ENCODE measurements at places on chromosomes 4 and X.

DNA sequence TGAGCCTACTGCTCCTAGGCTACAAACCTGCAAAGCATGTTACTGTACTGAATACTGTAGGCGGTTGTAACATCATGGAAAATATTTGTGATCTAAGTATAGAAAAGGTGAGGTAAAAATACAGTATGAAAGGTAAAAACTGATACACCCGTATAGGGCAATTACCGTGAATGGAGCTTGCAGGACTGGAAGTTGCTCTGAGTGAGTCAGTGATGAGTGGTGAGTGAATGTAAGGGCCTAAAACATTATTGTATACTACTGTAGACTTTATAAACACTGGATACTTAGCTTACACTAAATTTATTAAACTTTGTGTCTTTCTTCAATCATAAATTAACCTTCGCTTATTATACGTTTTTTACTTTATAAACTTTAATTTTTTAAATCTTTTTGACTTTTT lies 3.7 kb downstream of the KIF4A start:
- no peak for DNase-seq

DNA sequence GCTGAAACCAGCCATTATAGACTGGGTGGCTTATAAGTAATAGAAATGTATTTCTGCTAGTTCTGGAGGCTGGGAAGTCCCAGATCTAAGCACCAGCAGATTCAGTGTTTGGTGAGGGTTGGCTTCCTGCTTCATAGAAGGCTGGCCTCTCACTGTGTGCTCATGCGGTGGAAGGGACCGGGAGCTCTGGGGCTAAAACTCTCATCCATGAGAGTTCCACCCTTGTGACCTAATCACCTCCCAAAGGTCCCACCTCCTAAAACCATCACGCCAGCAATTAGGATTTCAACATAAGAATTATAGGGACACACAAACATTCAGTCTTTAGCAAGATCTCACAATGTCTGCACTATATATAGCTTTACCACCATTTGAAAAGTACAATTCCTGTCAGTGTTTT lies 215.2 kb downstream of the CBR4 start:
- no peak for DNase-seq

GRCh38 chr4:10747186-10747585 lies 62.6 kb upstream of the CLNK start:
- DNase-seq = no peak

DNA sequence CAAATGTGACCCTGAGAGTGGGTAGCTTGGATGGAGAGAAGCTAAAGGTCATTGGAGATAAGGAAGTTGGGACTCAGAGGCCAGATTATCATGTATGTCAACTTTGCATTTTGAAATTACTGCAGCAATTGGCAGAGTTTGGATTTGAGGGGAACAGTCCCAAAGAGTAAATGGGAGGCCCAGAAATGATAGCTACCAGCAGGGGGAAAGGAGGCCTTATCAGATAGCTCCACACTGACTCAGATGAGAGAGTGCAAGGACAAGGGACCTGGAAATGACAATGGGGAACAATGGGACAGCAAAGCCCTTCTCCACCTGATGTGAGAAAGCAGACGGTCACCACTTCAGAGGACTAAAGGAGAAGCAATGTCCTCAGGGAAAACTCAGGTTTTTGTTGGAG lies 201.5 kb upstream of the JADE1 start:
- DNase-seq = no peak

DNA sequence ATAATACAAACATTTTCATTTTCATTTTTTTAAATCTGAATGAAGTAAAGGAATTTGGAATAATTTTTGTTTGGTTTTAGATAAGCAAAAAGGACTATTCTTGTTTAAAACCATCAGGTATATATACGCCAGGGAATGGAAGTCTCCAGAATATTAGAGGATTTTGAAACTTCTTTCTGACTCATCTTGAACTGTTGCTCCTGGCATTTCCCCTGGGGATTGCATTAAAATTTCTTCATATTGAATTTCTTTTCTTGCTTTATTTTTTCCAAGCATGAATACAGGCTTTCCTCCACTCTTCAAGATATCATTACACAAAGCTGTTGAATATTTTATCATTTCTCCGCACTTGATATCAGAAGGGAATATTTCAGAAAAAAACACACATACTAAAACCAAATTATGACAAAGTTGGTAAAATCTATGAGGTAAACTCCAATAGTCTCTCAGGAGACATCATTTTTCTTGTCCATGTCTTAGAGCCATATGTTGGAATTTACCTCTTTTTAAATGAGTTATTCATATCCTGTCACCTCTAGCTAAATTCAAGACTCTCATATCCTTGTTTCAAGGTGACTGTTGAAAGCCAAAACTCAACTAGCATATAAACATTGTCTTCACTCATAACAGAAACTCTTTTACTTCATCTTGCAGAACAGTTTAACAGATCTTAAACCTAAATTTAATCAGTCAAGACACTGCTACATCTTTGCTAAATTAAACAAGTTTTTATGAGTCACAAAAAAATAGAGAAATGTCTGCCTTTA lies 20.7 kb upstream of the CSN1S1 start:
- no peak for DNase-seq

DNA sequence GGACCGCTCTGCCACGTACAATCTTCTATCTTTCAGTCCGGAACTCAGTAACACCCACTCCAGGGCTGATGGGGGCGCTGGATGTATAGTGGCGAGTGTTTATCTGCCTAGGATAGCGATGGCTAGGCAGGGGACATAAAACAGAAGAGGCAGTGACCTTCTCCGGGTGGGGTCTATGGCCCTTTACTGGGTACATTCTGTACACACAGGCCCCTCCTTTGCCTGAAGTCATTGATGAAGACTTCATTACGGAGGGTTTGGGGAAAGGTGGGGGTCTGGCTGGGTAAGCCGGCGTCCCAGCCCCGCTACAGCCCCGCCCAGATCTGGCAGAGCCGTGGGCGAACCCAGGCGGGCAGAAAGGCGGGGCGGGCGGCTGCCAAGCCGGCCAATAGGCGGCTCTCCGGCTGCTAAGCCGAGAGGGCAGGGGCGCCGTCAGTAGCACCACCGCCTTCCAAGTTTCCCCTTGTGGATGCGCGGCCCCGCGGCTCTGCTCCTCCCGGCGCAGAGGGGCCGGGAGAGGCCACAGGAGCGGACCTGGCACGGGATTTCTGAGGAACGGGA lies at the start of gene CHST7:
TSS of gene CHST7 (plus strand) at position 435 of the 561 bp plus-strand sequence. CDS start 167 bp downstream, outside the sequence.
- peak; percentile 23 for DNase-seq

DNA sequence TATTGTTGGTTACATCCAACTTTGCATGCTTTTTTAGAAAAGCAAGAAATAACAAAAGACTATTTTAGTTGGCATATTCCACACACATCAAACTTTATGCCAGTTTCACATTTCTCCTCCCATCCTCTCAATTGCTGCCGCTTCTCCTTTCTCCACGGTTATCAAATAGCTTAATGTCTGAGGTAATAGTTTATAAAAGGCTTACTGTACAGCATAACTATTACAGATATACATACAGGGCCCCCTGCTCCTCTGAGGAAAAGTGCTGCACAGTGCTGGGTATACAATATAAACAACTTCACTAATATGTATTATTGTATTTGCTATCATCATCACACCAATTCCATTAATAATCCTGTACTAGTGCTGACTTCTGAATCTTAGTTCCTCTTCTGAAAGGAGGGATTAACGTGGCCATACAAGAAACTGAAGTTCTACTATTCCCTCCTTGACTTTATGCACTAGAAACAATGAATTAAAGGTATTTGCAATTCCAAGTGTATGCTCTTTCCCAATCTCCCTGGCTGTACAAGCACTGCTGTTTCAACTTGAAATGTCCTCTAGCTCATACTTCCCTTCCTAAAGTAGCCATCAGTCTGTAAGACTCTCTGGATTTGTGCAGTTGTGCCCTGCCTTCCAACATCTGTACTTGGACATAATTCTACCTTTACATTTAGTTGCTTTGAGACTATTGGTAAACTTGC lies 2.5 kb downstream of the CCNI start:
- DNase-seq = no peak

- no peak for DNase-seq
These were observed 18.0 kb downstream of the PPEF1 start for GRCh38 chrX:18725310-18725943.

GRCh38 chr4:184347251-184348239 lies 126.8 kb downstream of the IRF2 start:
- no peak for DNase-seq

DNA sequence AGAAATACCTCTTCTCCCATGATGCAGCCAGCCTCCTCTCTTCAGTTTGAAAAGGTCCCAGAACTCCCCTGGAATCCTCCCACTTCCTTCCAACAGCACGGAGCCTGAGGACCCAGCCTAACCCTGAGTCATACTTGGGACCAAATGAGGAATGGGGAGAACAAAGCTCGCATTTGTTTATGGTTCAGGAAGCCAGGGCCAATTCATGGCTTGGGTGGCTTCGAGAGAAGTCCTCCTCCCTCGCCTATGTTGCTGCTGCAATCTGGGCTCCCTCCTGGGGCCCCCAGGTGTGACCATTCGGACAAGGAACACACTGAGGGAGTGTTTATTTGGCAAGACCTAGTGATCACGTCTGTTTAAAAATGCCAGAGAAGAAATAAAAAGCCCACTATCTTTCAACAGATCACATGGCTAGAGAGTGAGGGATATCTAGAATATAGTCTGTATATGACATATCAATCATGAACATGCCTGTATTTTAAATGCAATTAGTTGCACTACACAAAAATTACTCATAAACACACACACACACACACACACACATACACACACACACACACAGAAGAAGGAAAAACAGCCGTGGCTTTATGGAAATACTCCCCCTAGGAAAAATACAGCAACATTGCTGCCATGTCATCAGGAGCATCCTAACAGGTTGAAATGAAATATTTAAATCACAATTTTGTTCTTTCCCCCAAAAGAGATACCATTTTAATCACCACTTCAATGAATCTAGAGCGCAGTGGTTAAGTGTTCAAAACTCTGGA lies 155.7 kb upstream of the MAP3K15 start:
- no peak for DNase-seq

- DNase-seq = no peak
These were observed 2.3 kb upstream of the XPNPEP2 start for GRCh38 chrX:129736491-129736890.

- no peak for DNase-seq
These were observed 46.1 kb downstream of the GRK4 start for GRCh38 chr4:3009422-3009821.

- DNase-seq = no peak
These were observed 10.9 kb downstream of the PITX2 start for GRCh38 chr4:110611968-110612447.

DNA sequence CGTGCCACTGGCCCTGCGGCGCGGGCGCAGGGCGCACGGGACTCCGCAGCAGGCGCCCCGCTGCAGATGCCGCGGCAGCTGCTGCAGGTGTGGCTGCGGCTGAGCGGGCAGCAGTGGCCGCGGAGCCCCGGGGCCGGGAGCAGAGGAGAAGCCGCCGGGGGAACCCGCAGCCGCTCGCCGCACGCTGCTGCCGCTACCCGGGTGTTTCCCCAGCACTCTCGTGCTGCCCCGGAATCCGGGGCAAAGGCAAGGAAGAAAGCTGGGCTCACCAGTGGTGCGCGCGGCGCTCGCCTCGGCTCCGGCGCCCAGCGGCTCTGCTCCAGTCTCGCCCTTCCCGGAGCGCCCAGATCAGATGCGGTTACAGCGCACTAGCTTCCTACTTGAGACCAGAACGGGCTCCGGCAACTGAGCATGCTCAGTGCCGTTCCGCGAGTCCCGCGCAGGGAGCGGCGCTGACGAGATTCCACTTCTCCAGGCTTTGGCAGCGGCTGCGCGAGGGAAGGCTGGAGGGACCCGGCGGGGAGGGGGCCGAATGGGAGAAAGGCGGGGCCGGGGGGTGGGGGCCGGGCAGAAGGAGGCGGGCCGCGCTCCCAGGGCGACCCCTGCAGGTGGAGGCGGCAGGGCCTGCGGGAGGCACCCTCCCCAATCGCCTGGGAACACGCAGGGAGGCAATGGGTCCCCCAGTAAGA lies at the start of gene APBB2:
TSS of gene APBB2 (minus strand) at position 407 of the 689 bp plus-strand sequence. CDS start 181,288 bp downstream, outside the sequence.
- no peak for DNase-seq

- no peak for DNase-seq
These were observed 27.4 kb upstream of the CAMK2D start for GRCh38 chr4:113788888-113789287.

DNA sequence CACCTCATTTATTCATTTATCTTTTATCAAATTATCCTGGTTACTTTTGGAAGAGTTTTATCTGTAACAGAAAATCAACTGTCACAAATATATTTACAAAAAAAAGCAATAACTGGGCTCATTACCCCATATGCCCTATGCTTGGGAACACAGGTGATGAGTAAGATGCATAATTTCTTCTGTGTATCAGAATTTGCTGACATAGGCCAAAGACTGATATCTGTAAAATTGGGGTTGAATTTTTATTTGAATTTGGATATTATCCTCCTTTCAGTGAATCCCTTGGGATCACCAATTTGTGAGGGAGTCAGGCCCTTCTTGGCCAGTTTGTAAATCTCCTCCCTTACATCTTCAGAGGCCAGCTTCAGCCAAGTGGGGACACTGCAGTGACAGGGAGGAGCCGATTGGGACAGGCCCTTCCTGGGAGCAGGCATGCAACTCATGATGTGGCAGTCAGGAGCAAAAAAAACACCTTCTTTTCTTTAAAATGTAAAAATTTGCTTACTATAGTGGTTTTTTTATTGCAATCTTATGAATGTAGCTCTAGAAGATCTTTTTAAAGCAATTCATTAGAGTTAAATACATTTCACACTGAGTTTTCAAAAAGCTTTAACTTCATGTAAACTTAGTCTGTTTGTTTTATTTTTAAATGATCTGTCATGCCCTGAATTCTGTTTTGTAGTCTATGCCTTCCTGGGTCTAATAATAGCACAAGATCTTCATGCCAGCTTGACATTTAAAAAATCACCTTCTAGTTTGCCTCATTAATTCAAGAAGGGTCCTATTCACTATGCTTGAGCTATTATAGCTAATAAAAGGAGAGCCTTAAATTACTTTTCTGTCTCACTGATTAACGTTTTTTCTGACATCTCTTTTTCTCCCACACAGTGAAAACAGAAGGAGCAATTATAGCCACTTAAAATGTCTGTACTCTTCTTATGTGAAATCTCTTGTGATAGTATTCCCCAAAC lies 136.6 kb upstream of the SPRY1 start:
- DNase-seq = no peak

GRCh38 chrX:57822818-57823217 lies 87.4 kb downstream of the ZXDA start:
- DNase-seq = no peak

DNA sequence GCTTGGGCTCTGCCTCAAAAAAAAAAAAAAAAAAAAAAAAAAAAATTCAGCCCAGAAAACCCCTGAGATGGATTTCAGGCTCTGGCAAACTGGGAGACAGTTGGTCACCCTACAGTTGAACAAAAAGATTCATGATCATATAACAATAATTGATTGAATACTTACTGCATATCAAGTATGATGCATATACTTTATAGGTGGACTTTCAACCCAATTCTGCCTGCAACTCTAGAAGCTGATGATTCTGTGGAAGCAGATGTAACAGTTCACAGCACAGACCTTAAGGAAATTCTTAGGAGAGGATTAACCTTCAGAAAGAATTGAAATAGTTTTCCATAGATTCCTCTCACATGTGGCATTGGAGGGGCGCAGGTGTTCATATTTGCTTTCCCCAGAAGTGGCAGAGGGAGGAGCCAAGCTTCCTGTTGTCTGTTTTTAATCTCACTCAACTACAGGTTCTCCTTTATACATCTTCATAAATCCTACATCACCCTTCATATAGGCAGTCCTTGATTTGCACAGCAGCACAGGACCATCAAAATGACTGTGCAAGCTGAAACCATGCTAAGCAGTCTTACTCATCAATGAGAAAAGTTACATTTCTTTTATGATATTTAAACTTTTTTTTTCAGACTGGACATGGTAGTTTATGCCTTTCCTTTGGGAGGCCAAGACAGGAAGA lies 149.4 kb upstream of the KLF3 start:
- no peak for DNase-seq

- peak; percentile 33 for DNase-seq
These were observed at the start of gene CCNB3 for GRCh38 chrX:50204364-50204899. Gene CCNB3, plus strand, starts transcription at chrX:50204765. Its CDS starts 80,399 bp downstream, at chrX:50285164.

GRCh38 chr4:142706381-142706780 lies 139.7 kb downstream of the INPP4B start:
- DNase-seq = no peak
